Cortex of kidney (tissue), 1 donor: ENCODE measurements at places on chromosomes 1 and 21.

GRCh38 chr1:112359961-112360767, 35.9 kb upstream of the CTTNBP2NL start:
- no peak for DNase-seq

GRCh38 chr21:29130270-29130969, at the start of gene MAP3K7CL:
Gene MAP3K7CL (plus strand): TSS chr21:29130644. CDS start chr21:29133345, 2,701 bp downstream.
- no peak for DNase-seq

DNA sequence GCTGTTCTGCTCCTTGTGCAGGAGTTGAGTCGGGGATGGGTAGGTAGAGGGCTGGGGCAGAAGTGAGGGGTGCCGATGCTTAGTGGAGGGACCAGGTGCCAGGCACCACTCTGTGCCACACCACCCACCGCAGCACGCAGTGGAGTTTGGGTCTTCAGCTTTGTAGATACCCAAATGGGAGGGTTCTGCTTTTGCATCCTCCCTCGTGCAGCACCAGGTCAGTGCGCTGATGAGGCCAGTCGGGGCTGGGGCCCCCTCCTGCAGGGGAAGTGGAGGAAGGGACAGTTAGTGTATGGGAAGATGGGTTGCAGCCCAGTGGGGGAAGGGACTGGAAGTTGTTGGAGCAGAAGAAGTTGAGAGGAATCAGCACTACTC, 244.0 kb downstream of the RHOU start:
- no peak for DNase-seq

GRCh38 chr1:96076589-96076988, 645.0 kb upstream of the PTBP2 start:
- DNase-seq: no peak

DNA sequence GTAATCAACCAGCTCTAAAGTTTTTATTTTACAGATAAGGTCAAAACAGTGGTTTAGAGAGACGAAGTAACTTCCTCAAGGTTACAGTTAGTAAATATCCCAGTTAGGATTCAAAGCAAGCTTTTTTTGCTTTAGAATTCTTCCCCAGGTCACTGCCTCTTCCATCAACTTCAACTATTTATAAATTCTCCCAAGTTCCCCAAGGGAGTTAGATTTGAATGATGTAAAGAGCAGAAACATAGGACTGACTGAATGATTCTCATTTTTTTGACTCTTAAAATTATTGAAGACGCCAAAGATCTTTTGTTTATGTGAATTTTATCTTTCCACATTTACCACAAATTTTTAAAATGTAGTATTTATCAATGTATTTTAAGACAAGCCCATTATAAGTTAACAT, 4.1 kb downstream of the POGZ start:
- no peak for DNase-seq
